NCI-H2081 (cell line): ENCODE measurements at places on chromosomes 16 and 17.

- no peak for DNase-seq
Measured at GRCh38 chr16:11682655-11683096, 14.4 kb downstream of the SNN start.

DNA sequence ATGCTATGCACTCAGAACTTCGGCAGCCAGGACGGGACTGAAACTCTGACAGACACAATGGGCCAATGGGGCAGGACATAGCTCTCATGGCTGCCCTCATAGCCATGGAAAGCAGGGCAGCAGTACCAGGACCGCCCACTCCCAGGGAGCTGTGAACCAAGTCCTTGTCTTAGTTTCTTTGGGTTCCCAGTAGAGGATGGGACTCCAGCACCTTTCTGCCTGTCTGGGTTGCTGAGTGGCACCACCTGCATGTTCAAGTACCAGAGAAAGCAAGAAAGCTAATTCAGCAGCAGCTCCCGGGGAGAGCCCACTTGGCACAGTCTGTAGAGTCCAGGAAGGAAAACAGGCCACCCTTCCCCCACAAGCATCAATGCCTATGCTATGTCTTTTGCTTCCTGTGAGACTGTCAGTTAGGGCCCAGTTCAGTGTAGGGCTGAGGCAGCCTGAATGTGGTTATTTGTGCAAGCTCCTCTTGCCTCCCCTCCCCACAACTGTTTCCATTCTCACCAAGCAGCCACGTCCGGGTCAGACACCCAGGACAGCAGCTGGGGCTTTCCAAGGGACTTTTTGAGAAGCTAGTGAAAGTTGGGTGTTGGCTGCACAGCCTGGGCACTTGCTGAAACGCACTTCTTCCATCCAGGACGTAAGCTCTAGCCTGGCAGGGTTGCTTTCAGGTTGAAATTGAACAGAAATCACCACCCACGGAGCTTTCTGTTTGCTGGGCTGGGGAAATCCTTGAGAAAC is 7.8 kb downstream of the SUPT4H1 start:
- DNase-seq, result no peak

GRCh38 chr16:585351-585750 is 4.5 kb upstream of the RAB40C start:
- DNase-seq, result no peak

DNA sequence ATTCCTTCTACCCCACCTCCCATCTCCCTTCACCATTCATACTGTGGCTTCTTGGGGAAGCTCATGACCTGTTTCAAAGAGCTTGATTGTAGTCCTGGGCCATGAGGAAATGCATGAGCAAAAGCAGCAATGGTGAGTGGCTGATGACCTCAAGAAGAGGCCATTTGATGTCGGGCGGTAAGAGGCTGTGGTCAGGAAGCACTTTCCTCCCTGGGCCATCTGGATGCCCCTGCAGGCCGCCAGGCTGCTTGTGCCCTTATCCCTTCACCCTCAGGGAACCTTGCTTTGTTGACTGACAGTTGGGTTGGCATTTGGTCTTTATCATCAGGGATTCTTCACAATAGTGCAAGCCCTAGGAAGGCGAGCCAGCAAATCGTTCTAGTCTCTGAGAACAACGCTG is 78.3 kb upstream of the TBX2 start:
- DNase-seq, result no peak

- DNase-seq, result no peak
Measured at GRCh38 chr16:7992616-7993015, 597.7 kb downstream of the TMEM114 start.

GRCh38 chr16:66511602-66512271 is 38.2 kb downstream of the TK2 start:
- DNase-seq, result no peak

DNA sequence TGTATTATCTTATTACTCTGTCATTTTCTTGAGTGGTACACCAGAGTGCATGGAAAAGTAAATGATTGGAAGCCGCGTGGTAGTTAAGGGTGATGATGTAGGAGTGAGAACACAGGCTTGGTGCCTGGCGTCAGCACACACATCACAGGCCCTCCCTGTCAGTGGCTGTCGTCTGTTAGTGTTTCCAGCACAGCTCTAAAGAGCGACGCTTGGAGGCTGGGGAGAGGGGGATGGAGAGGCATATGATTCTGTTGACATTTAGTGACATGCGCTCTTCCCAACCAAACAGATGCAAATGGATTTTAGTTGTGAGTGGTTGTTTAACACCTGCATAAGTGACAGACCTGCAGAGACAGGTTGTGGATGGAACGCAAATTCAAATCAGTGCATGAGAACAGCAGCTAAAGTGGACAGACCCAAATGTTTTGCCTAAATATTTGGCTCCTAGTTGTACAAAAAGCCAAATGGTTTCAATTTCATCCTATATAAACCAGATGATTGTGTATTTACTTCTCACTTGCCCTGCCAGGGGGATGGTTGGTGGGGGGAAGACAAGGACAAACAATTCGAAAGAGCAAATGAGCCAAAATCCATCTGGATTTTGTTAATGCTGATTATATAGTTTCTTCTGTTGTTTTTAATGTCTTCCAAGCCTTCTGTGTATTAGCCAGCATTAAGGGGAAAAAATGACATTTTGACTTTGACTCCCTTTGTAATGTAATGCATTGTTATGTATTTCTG is 222.3 kb downstream of the WWOX start:
- DNase-seq, result peak; percentile 52

DNA sequence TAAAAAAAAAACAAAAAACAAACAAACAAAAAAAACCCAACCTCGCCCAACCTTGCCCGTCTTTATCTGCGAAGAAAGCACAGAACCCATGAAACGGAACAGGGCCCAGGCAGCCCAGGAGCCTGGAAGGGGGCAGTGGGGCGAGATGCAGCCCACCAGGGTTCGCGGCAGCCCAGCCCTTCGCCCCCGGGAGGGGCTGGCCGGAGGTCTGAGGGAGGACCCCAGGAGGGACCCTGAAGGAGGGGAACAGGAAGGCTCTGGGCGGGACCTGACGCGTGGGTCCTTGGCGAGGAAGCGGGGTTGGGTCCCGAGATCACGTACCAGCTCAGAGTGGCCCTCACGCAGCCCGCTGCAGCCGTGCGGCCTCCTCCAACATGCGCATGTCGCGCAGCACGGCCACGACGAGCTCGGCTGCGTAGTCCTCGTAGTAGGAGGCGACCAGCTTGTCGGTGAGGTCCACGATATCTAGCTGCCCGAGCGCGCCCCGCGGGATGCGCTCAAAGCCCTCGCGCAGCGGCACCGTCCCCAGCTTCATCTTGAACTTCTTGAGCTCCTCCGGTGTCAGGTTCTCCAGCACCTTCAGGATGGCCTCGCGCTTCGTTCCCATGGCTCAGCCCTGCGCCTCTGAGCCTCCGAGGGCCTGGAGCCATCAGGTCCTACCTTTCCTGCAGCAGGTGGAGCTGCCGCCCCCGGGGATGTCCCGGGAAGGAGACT is at the start of gene PYDC1:
Gene PYDC1 (minus strand): TSS at position 714 of the 714 bp plus-strand sequence. CDS start 107 bp downstream, at position 607.
- no peak for DNase-seq

DNA sequence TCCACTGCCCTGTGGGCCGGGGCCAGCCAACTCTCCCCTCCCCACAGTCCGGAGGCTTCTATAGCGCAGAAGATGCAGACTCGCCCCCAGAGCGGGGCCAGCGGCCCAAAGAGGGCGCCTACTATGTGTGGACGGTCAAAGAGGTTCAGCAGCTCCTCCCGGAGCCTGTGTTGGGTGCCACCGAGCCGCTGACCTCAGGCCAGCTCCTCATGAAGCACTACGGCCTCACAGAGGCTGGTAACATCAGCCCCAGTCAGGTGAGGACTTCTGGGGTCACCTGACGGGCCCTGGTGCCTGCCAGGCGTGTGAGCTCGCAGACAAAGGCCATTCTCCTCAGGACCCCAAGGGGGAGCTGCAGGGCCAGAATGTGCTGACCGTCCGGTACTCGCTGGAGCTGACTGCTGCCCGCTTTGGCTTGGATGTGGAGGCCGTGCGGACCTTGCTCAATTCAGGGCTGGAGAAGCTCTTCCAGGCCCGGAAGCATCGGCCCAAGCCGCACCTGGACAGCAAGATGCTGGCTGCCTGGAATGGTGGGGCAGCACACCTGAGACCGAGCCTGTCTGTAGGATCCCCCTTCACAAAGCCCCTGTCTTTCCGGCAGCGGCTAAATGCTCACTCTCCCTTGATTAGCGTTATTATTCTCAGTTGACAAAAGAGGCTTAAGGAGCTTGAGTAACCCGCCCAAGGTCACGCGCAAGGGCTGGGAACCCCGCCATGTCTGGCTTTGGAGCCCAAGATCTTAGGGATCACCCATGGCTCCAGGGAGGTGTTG is 3.9 kb downstream of the SPATA20 start:
- peak; percentile 73 for DNase-seq
